Activated gamma-delta T cell treated with Interleukin-2 at 50 U/mL for 16 hours (primary cell): ENCODE measurements at places on chromosomes 12 and 14.
A peak's percentile ranks its signal among the peaks of the same experiment; 100 is the strongest.

DNA sequence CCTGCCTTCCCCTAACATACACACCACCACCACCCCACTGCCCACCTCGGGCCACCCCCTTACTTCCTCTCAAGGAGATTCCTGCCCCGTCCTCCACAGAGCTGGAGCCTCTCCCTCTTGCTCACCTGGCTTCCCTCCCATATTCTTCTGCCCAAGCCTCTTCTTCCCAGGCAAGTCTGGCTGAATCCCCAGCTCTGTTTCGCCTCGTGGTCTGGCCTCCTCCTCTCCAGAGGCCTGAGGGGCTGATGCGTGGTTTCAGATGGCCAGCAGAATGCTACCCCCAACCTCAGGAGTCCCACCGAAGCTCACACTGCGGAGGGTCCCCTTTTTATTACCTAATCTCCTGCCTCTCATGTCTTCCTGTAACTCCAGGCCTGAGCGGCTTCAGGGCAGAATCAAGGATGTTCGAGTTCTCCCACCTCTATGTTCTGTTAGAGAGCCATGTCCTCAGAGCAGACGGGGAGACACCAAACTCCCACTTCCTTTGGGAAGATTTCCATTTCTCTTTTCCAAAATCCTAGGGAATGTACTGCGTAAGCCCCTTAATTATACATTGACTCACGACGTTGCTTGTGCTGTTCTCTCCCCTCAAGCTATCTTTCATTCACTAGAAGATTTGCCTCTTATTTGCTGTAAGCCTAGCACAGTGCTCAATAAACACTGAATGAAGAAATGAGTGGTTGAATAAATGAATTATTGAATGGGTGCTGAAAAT, 33.9 kb upstream of the LTBP2 start:
- no peak for DNase-seq

GRCh38 chr12:109607618-109608017, 34.0 kb downstream of the MVK start:
- DNase-seq: no peak

- DNase-seq: peak; percentile 51
These were observed 231.4 kb downstream of the PCNX1 start for GRCh38 chr14:71138448-71139293.

DNA sequence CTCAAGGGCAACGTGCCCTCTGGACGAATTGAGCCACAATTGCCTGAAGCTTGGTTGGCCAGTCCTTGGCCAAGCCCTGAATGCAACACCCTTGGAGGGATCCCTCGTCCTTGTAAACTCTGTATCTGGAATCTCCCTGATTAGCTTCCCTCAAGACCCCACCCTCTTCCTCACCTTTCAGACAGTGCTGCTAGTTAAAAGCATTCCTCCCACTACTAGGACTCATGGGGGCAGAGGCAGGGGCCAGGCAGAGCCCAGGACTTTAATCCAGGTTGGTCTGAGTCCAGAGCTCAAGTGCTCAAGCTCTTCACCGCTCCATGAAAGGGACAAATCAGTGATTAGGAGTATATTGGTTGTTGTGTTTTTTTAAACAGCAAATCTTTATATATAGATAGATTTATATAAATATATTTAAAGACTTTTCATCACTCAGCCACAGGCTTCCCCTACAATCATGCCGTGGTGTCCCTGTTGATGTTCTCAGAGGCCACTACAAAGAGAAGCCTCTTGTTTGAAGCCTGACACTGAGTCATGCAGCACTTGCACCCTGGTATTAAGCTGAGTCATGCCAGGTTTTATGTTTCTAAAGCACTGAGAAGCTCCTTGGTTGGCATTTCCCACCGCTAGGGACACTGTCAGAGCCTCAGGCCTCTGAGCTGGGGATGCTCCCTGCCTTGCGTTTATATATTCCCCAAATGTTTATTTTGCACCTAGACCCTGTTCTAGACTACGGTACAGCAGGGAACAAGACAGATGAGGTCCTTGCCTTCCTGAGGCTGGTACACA, 53.8 kb upstream of the GSC start:
- DNase-seq: no peak

GRCh38 chr12:110742096-110742717, 484 bp downstream of the PPP1CC start:
- DNase-seq: no peak

DNA sequence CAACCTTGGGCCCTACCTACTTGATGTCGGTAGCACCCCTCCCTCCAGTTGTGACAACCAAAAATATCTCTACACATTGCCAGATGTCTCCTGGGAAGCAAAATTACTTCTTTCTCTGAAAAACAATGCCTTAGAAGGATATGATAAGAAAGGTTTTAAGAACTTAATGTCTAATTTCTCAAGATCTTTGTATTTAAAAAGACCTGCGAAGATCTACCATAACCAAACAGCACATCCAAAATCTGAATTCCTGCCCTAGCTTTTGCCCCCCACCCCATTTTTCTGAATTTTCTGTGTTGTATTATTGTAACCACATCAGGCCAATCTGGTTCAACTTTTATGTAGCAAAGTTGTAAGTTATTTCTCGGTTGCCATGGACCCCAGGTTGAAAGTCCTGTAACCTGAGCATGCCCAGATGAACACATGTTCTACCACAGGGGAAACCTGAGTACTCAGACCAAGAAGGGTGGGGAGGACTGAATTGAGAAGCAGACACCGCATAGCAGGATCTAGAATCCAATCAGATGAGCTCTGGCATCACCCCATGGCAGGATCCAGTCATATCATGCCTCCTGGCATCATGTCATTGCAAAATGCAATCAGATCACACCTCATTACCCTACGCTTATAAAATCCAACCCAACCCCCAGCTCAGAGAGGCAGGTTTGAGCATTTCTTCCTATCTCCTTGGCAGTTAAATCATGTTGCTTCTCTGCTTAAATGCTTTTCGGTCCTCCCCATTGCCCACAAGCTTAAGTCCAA, 8.7 kb downstream of the TMEM253 start:
- DNase-seq: no peak

GRCh38 chr12:15090441-15090840, 117.6 kb downstream of the PDE6H start:
- DNase-seq: no peak

- DNase-seq: no peak
These were observed 36.8 kb downstream of the ZNF664 start for GRCh38 chr12:124009781-124010180.

GRCh38 chr14:68814539-68815297, 21.9 kb upstream of the ZFP36L1 start:
- peak; percentile 47 for DNase-seq

- no peak for DNase-seq
These were observed 285.0 kb upstream of the RGS6 start for GRCh38 chr14:71647086-71647784.

GRCh38 chr12:79897617-79898016, 37.3 kb downstream of the PPP1R12A start:
- no peak for DNase-seq

DNA sequence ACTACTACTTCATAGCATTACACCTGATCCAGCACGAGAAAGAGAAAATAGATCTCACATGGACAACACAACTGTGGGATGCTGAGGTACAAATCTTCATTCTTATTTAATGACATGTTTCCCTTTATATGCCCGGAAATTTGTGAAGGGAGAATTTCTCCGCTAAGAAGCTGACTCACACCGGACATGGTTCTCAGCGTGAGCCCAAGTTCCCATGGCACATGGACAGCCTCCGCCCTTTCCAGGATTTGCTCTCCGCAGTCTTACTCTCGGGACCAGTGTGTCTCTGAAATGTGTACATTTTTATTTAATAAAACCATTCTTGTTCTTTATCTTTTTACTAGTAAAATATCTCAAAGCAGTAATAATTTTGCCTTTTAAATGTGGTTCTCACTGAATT, 1154.8 kb downstream of the TMEM121 start:
- DNase-seq: no peak

- no peak for DNase-seq
These were observed 249.1 kb upstream of the FAR2 start for GRCh38 chr12:28899951-28900350.

DNA sequence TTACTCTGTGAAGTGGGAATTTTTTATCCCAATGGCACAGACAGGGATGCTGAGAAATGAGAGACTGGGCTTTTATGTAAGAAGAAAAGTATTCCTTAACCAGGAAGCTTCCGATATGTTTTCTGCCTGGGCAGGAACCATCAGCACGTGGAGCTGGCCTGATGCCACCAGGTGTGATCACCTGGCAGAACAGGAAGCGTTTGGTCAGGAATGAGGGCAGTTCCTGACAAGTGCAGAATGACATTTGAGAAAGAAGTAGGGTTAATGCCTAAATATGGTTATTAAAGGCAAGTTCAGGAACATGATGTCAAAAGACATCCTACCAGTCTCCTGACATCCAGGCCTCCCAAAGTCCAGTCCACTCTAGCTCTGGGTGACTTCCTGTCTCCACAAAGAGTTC, 210.3 kb downstream of the NUAK1 start:
- no peak for DNase-seq

DNA sequence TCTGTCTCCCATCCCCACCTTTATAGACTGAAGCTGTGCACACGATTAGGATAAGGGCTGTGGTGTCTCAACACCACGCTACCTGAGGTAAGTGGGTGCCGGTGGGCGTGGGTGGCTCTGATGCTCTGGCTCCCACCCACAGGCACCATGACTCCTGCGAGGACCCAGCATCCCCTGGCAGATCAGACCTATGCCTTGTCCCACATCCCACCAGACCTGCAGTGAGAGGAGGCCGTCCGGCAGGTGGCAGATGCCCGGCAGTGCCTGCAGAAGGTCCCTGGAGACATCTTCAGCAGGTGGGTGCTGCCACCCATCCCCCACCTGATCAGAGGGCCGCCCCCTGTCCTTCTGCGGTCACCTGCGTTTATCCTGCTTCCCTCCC, 104.4 kb upstream of the PRB2 start:
- no peak for DNase-seq

DNA sequence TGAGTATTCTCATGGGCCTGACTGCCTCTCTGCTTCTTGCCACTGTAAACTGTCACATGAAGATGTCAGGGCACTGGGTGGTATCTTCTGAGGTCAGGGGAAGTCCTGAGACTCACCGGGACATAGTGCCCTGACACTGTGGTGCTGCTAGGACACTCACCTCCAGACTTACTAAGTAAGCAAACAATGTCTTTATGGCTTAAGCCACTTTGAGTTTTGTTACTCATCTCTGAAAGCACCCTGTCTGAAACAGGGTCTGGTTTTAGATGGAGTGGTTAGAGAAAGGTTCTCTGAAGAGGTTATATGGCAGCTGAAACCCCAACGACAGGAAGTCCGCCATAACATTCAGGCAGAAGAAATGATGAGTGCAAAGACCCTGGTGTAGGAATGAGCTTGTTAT, 22.7 kb downstream of the GPR19 start:
- no peak for DNase-seq

- DNase-seq: no peak
These were observed 2.7 kb downstream of the CD163L1 start for GRCh38 chr12:7441216-7441615.

GRCh38 chr14:81533212-81533535, 479 bp downstream of the SEL1L start:
- DNase-seq: no peak

GRCh38 chr14:42523666-42524065, 917.0 kb downstream of the LRFN5 start:
- no peak for DNase-seq

GRCh38 chr14:61560323-61560722, 135.0 kb upstream of the HIF1A start:
- no peak for DNase-seq

DNA sequence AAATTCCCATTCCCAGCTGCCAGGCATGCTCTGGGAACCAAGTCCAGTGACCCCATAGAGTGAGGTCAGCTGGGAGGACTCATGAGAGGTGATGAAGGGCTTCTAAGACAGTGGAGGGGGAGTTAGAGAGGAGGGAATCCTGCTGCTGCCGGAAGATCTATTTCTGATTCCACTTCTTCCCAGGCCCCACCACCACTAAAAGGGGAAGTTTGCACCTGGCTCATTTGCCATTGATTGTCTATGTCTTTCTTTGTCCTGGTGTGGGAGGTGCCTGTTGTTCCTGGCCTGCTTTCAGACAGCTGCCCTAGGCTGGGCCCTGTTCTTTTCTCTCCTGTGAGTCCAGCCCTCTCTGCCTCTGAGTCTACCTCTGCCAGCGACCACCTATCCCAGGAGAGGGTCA, 3.0 kb upstream of the KRT6A start:
- no peak for DNase-seq

DNA sequence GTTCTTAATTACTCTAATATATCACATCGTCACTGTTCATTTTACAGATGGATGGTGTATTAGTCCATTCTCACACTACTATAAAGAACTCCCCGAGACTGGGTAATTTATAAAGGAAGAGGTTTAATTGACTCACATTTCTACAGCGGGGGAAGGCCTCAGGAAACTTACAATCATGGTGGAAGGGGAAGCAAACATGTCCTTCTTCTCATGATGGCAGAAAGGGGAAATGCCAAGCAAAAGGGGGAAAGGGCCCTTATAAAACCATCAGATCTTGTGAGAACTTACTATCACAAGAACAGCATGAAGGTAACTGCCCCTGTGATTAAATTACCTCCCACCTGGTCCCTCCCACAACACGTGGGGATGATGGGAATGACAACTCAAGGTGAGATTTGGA, 6.5 kb downstream of the TMBIM4 start:
- no peak for DNase-seq

- no peak for DNase-seq
These were observed 36.9 kb upstream of the PRMT8 start for GRCh38 chr12:3453990-3454680.

DNA sequence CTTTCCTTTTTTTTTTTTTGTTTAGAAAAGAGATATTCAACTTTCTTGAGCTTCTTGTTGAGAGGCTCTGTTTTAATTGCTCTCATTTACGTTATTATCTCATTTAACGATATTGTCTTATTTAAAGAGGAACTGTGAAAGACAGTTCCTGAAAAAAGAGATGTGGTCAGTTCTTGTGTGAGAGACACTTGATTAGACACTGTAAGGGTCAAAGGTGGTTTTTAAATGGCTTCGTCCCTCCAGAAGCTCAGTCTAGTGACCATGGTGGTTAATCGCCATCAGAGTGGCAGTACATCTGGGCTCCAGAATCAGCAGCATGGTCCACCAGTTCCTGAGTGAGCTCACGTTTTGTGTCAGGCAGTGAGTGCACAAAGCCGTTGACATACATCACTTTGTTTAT, 57.9 kb upstream of the KCNA5 start:
- DNase-seq: no peak

- no peak for DNase-seq
These were observed 40.4 kb downstream of the SLC38A4 start for GRCh38 chr12:46785382-46785781.

DNA sequence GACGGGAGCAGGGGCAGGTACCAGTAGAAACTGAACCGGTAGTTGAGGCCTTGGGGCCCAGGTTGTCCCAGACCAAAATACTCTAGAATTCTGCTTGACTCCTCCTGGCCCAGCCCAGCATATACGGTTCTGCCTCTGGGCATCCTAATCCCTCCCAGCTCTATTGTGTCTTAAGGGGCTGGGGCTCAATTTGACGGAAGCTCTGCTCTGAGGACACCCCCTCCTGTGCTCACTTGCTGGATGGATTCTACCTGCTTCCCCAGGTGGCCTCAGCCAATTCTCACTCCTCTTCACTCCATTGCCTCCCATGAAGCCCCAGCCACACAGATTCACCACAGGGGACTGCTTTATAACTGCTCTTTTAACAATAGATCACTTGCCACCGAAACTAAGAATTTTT, 219.5 kb upstream of the FKBP4 start:
- DNase-seq: no peak

GRCh38 chr14:60222820-60223219, 26.2 kb upstream of the PPM1A start:
- no peak for DNase-seq
